Stimulated activated naive CD4-positive, alpha-beta T cell (primary cell): ENCODE measurements at places on chromosomes 16 and 17.
A peak's percentile ranks its signal among the peaks of the same experiment; 100 is the strongest.

GRCh38 chr16:68707340-68708152 lies 29.5 kb upstream of the CDH1 start:
- DNase-seq, result no peak

DNA sequence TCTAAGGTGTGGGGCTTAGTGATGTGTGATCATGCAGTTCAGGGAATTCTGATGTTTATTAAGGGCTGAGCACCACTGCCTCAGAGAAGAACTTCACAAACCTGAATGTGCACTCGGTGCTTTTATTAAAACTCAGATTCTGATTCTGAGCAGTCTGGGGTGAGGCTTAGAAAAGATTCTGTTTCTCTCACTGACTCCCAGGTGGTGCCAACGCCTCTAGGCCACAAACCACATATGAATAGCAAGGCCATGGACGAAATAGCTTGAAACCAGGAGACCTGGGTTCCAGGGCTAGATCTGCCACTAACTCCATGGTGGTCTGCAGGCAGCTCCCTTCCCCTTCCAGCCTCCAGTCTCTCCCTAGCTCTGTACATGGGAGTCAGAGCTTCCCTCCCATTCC lies 169.1 kb downstream of the HS3ST3B1 start:
- DNase-seq, result no peak

DNA sequence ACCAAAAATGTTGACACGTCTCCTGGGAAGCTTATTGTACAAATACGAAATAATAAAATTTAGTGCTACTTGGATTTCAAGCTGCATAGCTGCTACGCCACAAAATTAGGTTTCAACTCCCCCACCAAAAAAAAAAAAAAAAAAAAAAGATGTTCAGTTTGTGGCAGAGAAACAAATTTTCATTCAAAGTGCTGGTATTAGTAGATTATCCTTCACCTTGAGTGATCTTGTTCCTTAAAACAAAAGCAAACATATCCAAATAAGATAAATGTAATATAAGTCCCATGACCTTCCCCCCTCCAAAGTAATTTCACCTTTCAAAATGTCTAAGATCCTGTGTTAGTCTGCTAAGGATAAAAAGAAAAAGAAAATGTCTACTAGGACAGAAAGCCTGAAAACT lies 2.2 kb downstream of the TOB1 start:
- no peak for DNase-seq

- peak; percentile 56 for DNase-seq
Measured at GRCh38 chr17:64281962-64282752, 19.1 kb upstream of the TEX2 start.

- DNase-seq, result no peak
Measured at GRCh38 chr17:31540602-31541307, 149.3 kb downstream of the RAB11FIP4 start.

DNA sequence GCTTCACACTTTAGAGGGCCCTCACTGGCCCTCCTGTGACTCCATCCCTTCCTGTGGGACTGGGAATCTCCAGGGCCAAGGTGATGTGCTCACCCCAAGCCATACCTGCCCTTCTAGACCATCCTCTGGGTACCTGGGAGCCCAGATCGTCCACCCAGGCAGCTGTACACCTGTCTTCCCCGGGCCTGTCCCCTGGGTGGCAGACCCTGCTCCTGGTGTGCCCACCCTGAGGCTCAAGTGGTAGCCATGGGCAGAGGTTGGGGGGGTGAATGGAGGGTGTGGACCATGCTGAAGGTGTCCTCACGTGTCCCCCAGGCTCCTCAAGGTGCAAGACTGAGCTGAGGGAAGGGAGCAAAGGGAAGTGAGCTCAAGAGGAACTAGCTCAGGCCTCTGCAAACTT lies 9.3 kb downstream of the CLEC10A start:
- DNase-seq, result no peak

DNA sequence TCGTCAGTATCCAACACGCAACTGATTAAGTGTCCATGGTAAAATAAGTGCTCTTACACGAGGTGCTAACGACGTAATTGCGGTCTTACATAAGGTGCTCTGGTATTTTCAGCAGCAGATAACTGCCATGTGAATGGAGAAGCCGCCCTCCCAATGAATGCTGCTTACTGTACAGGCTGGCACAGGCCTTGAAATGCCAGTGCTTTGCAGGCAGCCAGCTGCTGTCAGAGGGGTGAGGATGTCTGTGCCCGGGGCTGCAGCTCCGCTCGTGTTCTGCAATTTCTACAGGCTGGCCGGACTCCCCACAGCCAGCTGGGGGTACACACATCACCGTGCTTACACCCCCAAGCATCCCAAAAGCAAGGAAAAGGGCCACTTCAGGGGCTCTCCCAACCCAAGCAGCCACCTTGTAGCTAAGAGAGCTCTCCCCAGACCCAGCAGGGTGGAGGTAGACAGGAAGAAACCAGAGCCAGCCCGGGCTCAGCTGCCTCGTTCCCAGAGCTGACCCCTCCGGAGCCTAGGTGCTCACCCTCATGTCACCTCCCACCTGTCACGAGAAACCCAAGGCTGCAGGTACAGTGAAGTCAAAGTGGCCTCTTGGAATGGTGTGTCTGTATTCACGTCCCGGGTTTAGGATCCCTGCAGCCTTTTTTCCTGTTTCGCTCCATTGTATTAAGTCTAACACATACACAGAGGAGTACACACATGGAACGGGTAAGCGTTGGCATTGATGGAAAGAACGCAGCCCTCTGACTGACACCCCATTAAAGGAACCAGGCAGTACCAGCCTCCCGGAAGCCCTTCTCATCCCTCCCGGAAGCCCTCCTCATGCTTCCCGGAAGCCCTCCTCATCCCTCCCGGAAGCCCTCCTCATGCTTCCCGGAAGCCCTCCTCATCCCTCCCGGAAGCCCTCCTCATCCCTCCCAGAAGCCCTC lies 27.2 kb upstream of the RPH3AL start:
- no peak for DNase-seq

DNA sequence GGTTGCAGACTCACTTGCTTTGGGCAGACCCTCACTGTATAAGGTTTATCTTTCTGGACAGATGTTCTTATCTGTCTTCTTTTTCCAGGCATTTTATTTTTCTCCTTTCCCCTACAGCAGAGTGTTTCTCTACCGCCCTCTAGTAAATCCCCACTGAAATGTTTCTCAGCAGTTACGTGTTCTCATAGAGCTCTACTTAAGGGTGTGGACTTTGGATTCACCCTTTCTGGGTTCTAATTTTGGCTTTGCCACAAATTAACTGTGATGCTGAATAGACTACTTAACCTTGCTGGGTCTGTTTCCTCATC lies 2.0 kb downstream of the ADAT1 start:
- no peak for DNase-seq

- DNase-seq, result no peak
Measured at GRCh38 chr17:8664456-8665126, 34.1 kb upstream of the MYH10 start.

DNA sequence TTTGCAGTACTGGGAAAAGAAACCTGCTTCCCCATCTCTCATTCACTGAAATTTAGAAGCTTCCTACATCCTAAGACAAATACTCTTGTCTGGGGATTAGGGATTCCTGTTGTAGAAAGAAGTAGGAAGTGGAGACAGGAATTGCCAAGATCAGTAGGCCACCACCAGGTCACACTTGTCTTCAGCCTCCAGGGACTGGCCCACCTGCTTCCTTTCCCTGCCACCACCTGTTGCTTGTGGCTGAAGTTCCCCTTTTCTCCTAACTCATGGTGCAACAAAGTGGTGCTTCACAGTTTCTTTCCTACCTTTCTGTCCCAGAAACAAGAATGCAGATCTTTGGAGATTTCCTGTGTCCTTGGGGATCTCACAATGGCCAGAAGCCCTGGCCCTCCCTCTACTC lies 82.4 kb downstream of the WNT3 start:
- DNase-seq, result no peak

DNA sequence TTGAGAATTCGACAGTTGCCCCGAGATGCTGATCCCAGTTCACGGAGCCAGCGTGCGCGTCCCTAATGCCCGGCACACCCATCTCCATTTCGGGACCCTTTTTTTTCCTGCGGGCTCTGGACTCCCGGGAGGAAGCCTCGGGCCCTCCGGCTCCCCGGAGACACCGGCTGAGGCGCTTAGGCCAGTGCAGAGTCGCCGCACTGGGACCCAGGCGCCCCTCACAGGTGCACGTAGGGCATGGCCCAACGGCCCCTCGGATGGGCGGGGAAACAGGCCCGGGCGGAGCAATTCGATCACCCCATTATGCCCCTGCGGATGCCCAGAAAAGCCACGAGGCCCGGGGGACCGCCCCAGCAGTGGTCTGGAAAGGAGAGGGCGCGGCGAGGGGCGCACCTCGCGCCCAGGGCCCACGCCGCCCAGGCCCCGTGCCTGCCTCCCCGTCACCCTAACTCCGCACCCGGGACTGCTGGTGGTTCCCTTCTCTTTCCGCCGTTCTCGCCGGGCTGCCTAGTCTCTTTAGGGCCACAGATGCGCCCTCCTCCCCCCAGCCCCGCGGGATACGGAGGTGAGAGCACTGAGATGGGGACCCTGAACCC lies 18.5 kb upstream of the ZFHX3 start:
- no peak for DNase-seq

- DNase-seq, result no peak
Measured at GRCh38 chr17:4501295-4501949, 2.7 kb downstream of the SPNS2 start.

DNA sequence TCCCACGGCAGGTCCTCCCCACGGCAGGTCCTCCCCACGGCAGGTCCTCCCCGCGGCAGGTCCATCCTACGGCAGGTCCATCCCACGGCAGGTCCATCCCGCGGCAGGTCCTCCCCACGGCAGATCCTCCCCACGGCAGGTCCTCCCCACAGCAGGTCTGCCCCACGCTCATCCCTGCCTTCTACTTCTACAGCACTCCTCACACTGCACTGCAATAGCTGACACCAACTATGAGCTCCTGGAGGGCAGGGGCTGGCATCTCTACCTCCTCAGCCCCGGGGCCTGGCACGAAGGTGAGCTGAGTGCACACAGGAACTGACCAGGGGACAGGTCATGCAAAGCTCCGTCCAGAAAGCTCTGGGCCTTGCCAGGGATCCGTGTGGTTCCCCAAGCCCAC lies 45.3 kb downstream of the RPH3AL start:
- no peak for DNase-seq

DNA sequence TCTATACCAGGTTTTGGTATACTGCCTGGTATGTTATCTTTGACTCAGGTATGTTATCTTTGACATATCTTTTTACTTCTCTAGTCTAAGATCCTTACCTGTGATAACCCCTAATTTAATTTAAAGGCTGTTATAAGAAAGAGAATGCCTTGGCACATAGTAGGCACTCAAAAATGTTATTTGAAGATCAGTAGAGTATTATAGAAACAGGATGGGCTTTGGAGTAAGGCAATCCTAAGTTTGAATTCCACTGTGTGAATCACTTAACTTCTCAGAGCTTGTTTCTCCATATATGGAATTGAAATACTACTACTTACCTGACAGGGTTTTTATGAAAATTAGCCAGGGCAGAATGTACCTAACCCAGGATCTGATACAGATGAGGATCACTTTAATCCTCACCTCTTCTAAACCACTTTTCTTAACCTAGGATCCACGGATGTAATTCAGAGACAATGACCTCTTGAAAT lies 1.2 kb downstream of the BRIP1 start:
- no peak for DNase-seq

- DNase-seq, result no peak
Measured at GRCh38 chr16:81067166-81067565, 9.9 kb downstream of the C16orf46 start.

DNA sequence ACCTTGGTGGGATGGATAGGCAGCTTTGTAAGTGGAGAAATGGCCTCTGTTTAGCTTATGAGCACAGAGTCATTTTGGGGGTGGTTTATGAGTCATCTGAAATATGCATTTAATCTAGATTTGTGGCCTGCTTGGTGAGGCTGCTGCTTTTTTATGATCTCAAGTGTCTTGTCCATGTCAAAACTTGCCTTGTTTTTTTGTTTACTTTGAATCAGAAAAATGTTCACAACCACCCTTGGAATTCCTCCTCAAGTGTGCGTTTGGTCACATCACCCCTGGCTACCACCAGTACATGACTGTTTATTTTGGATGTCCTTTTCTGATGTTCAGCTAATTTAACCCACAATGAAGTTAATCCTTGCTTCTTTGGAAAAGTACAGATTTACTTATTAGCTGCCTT lies 64.6 kb downstream of the FTO start:
- DNase-seq, result no peak

DNA sequence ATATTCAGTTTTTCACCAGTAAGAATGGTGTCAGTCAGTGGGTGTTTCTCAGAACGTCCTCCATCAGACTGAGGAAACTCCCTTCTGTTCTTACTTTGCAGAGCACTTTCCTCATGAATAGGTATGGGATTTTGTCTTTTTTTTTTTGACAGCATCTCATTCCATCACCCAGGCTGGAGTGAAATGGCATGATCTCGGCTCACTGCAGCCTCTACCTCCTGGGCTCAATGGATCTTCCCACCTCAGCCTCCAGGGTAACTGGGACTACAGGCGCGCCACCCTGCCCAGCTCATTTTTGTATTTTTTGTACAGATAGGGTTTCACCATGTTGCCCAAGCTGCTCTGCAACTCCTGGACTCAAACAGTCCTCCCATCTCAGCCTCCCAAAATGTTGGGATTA lies 130.3 kb downstream of the ZNF778 start:
- DNase-seq, result no peak

GRCh38 chr17:81066072-81066471 lies 31.1 kb downstream of the BAIAP2 start:
- no peak for DNase-seq

DNA sequence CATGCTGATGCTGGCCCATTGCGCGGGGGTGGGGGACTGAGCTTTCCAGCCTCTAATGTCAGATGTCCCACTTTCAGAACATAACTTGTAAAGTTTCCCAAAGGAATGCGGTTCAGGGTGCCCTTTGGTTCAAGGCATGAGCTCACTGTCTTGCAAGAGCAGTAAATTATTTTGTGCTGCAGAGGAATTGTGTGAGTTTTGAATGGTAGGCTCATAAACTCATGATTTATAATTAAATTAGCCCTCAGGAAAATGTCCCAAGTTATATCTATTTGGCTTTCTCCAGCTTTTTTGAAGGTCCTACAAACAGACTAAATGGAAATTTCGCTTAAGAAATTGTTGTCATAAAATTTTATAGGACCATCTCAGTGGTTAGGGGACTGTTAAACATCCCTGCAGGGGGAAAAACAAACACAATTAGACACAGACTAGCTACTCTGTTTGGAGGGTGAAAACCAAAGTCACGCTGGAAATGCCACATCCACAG lies 321.8 kb downstream of the HS3ST3B1 start:
- DNase-seq, result no peak

- DNase-seq, result no peak
Measured at GRCh38 chr16:75025761-75026160, 26.9 kb downstream of the ZNRF1 start.

GRCh38 chr16:68064791-68065365 lies 20.3 kb upstream of the NFATC3 start:
- DNase-seq, result peak; percentile 45
